H4 (cell line): ENCODE measurements at places on chromosomes 5 and 9. TPM values are rescaled to one million over a fixed set of nuclear protein-coding genes. Genes with fewer than 3 reads are reported as not detected.

The FAM81B gene
- total RNA-seq: 0.23 TPM in 1 of 2 replicates, not detected in the other

The SLC34A3 gene
- not detected in 2 replicates for total RNA-seq

The KIF27 gene
- 0.64 and 1.2 TPM in 2 replicates for total RNA-seq

The AFAP1L1 gene
- 2.0 and 3.2 TPM in 2 replicates for total RNA-seq

The SLC36A3 gene
- total RNA-seq: not detected in 2 replicates

The NDOR1 gene
- 4.0 and 4.9 TPM in 2 replicates for total RNA-seq

The SHOC1 gene
- total RNA-seq: 0.94 and 1.5 TPM in 2 replicates

The ZCCHC9 gene
- 19.9 and 22.3 TPM in 2 replicates for total RNA-seq

The NELFB gene
- 29.5 and 33.0 TPM in 2 replicates for total RNA-seq

The TAF11L11 gene
- not detected in 2 replicates for total RNA-seq

The PAX5 gene
- total RNA-seq: not detected in 2 replicates

The JAKMIP2 gene
- total RNA-seq: 8.4 and 11.7 TPM in 2 replicates

The MARCHF11 gene
- not detected in 2 replicates for total RNA-seq

The PCDHA10 gene
- total RNA-seq: 0.02 and 0.08 TPM in 2 replicates

The SUSD3 gene
- total RNA-seq: not detected in 2 replicates

The PCDHA2 gene
- total RNA-seq: 0.72 and 0.82 TPM in 2 replicates

The SMIM32 gene
- total RNA-seq: not detected in 2 replicates

The TUBB4B gene
- 164 and 180 TPM in 2 replicates for total RNA-seq

The NR2F1 gene
- 6.5 and 10.3 TPM in 2 replicates for total RNA-seq

The SPATA31D4 gene
- total RNA-seq: not detected in 2 replicates

The TTLL11 gene
- total RNA-seq: 1.2 and 2.0 TPM in 2 replicates

The PHF24 gene
- not detected in 2 replicates for total RNA-seq

The MYORG gene
- 1.9 and 2.7 TPM in 2 replicates for total RNA-seq

The RRAGA gene
- total RNA-seq: 29.4 and 59.0 TPM in 2 replicates

The MSMP gene
- not detected in 2 replicates for total RNA-seq

The CBY3 gene
- total RNA-seq: not detected in 2 replicates

The SLC6A18 gene
- total RNA-seq: not detected in 2 replicates

The PCDHB2 gene
- 15.0 and 26.2 TPM in 2 replicates for total RNA-seq

The MYOZ3 gene
- total RNA-seq: not detected in 2 replicates

The DPYSL3 gene
- 65.2 and 83.9 TPM in 2 replicates for total RNA-seq

The TAF11L10 gene
- total RNA-seq: not detected in 2 replicates

The FAM153A gene
- 0.02 TPM in 1 of 2 replicates, not detected in the other for total RNA-seq

The SPTAN1 gene
- total RNA-seq: 46.5 and 52.8 TPM in 2 replicates

The FBP2 gene
- total RNA-seq: 0.17 and 0.41 TPM in 2 replicates

The C5orf63 gene
- not detected in 2 replicates for total RNA-seq

The LHX6 gene
- 0.90 and 1.4 TPM in 2 replicates for total RNA-seq

The FRMPD1 gene
- not detected in 2 replicates for total RNA-seq

The GMCL2 gene
- not detected in 2 replicates for total RNA-seq

The KIF4B gene
- total RNA-seq: 0.02 TPM in 1 of 2 replicates, not detected in the other

The ADCY2 gene
- 0.04 TPM in 1 of 2 replicates, not detected in the other for total RNA-seq

The SOHLH1 gene
- total RNA-seq: not detected in 2 replicates

The TERT gene
- total RNA-seq: 0.04 and 0.23 TPM in 2 replicates

The PCDH1 gene
- 1.2 and 6.6 TPM in 2 replicates for total RNA-seq

The DMGDH gene
- total RNA-seq: 0.37 TPM in 1 of 2 replicates, not detected in the other

The ANKRD34B gene
- total RNA-seq: not detected in 2 replicates

The LHX3 gene
- total RNA-seq: not detected in 2 replicates

The NIPAL4 gene
- total RNA-seq: not detected in 2 replicates

The CA9 gene
- 1.3 and 2.1 TPM in 2 replicates for total RNA-seq

The SPATA31A3 gene
- total RNA-seq: not detected in 2 replicates

The CNTNAP3B gene
- total RNA-seq: 23.1 and 23.4 TPM in 2 replicates
